Ascending aorta (tissue), 2 donors: ENCODE measurements at places on chromosomes 5 and 9.

DNA sequence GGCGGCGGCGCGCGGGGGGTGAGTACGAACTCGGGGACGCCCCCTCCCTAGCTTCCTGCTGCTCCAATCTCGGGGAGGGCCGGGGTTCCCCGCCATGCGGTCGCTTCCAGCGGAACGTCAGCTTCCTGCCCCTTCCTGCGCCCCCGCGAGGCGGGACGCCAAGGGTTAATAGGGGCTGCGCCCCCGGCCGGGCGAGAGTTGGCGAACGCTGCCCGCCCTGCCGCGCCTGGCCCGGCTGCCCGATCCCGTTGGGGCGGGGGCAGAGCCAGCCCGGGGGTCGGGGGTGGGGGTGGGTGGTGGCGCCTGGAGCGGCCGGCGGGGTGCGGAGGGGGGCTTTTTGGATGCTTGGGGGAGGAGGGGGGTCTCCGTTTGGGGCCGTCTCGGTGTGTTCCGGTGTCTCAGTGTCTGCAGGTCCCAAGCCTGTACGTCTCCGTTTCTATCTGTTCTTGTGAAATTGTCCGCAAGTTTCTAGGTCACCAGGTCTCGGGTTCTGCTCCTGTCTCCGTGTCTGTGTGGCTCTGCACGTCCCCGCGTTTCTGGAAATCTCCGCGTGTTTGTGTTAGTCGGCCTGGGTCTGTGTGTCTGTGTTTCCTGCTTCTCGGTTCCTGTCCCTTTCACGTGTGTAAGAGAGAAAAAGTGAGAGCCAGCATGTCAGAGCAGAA lies 789 bp downstream of the COL27A1 start:
- H3K27me3 ChIP-seq: peaks cover 6% of the 10 kb centered on the region
- H3K27ac ChIP-seq: peak overlapping the region; percentile 91
- DNase-seq: no peak
- H3K4me3 ChIP-seq: peak overlapping the region; percentile 91
- peaks cover 14% of the 10 kb centered on the region for H3K4me1 ChIP-seq

DNA sequence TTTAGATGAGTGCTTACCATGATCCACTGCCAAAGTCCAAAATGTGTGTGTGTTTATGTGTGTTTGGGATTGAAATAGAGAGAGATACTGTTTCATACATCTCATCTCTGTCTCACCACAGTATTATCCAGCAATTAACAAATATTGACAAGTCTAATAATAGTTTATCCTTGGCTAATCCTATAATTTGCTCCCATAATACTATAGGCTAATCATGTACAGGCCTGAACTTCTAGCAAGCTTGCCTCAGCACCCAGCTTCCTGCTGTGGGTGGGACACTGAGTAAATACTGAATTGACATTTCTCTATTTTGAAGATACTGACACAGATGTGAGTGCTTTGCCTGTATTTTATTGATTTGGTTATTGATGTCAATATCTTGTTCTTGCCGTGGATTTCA lies 35.3 kb upstream of the KCNV2 start:
- DNase-seq: no peak
- H3K27ac ChIP-seq: no peak overlapping the region

DNA sequence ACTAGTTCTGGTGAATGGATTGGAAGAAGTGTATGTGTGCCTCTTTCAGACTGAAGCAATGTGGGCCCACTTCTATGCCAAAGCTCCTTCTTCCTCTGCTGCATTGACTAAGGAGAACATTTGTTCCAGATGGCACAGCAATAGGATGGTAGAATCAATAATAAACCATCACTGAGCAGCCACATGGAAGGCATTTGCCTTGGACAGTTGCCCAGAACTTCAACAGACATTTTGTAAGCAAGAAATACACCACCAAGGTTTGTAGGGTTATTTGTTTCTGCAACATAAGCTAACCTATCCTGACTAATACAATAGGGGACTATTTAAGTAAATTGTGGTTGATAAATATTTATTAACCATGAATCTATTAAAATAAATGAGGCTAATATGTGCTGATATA lies 37.7 kb upstream of the CSNK1G3 start:
- no peaks in the 10 kb centered on the region for H3K4me1 ChIP-seq
- no peak for DNase-seq
- no peaks in the 10 kb centered on the region for H3K27me3 ChIP-seq
- H3K4me3 ChIP-seq: no peak overlapping the region
- H3K27ac ChIP-seq: no peak overlapping the region

DNA sequence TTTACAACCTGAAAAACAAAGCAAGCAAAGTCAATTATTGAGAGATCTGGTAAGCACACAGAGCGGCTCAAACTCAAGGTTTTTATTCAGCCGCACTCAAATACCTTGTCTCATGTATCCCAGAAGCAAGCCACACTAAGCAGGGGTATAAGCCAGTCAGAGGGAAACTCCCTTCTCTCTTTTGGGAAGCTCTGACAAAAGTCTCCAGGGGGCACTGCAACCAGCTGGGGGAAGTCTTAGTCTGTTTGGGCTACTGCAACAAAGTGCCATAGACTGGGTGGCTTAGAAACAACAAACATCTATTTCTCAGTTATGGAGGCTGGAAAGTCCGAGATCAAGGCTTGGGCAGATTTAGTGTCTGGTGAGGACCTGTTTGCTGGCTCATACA lies 246.0 kb downstream of the ENC1 start:
- H3K27me3 ChIP-seq: no peaks in the 10 kb centered on the region
- no peak overlapping the region for H3K27ac ChIP-seq
- H3K4me1 ChIP-seq: no peaks in the 10 kb centered on the region
- no peak for DNase-seq
- no peaks in the 10 kb centered on the region for H3K36me3 ChIP-seq
- H3K4me3 ChIP-seq: no peak overlapping the region

DNA sequence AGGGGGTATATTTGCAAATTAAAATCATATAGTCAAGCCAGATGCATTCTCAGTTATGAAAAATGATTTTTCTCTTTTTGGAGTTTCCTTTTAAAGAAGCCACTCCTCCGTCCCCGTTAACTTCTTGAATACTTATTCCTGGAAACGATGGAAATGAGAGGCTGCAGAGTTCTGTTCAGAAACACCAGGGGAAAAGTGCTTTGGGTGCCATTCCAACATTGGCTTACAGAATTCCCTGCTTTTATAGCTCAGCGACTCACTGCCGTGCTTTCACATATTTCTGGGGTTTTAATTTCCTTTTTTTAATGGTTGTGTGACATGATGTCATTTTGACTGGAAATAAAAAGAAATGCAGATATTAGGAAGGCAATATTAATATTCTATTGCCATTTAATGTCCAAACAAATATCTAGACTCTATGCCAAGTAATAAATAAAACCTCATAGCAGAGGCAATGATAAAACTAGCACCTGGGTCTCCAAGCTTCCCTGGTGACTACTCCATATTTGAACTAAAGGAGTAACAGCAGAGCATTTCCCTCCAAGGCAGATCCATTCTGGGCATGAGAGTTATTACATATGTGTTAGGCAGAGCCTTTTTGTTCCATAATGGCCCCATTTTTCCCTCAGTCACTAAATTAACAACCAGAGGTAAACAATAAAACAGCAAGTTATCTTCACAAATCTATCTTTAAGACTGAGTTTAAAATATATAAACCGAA lies 363.4 kb downstream of the EBF1 start:
- peaks cover 20% of the 10 kb centered on the region for H3K4me1 ChIP-seq
- H3K4me3 ChIP-seq: peak overlapping the region; percentile 27
- no peaks in the 10 kb centered on the region for H3K27me3 ChIP-seq

DNA sequence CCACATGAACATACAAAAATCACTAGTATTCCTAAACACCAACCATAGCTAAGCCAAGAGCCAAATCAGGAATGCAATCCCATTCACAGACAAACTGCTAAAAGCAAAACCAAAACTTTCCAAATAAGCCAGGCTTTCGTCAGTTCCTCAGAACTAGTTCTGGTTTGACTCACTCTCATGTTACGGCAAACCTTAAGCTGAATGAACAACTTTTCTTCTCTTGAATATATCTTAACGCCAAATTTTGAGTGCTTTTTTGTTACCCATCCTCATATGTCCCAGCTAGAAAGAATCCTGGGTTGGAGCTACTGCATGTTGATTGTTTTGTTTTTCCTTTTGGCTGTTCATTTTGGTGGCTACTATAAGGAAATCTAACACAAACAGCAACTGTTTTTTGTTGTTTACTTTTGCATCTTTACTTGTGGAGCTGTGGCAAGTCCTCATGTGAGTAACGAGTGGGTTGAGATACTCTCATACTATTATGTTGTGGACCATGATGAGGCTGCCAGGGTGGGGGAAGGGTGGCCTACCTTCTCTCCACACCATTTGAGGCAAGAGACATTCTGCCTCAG lies at the start of gene PDCD1LG2:
Gene PDCD1LG2, plus strand, starts transcription at position 172 of the 572 bp plus-strand sequence. CDS start 12,016 bp downstream, outside the sequence.
- H3K27ac ChIP-seq: peak within 1 kb of the TSS; percentile 76
- H3K4me1 ChIP-seq: peaks cover 4% of the 10 kb centered on the region
- peak within 1 kb of the TSS; percentile 29 for H3K4me3 ChIP-seq

GRCh38 chr5:137392261-137392660 lies 106.9 kb downstream of the SPOCK1 start:
- H3K4me3 ChIP-seq: no peak overlapping the region
- no peak for DNase-seq
- H3K27me3 ChIP-seq: no peaks in the 10 kb centered on the region
- no peak overlapping the region for H3K27ac ChIP-seq
- H3K4me1 ChIP-seq: no peaks in the 10 kb centered on the region

GRCh38 chr9:20396509-20396908 lies 225.8 kb downstream of the MLLT3 start:
- no peaks in the 10 kb centered on the region for H3K36me3 ChIP-seq
- DNase-seq: no peak
- no peak overlapping the region for H3K27ac ChIP-seq

- no peak overlapping the region for H3K27ac ChIP-seq
- H3K4me1 ChIP-seq: no peaks in the 10 kb centered on the region
- no peaks in the 10 kb centered on the region for H3K36me3 ChIP-seq
- H3K27me3 ChIP-seq: no peaks in the 10 kb centered on the region
- DNase-seq: no peak
These were observed 129.4 kb upstream of the GPR151 start for GRCh38 chr5:146645342-146645741.

- no peak within 1 kb of the TSS for H3K27ac ChIP-seq
- peaks cover 5% of the 10 kb centered on the region for H3K4me1 ChIP-seq
- no peaks in the 10 kb centered on the region for H3K36me3 ChIP-seq
- H3K4me3 ChIP-seq: peak within 1 kb of the TSS; percentile 68
- no peak for DNase-seq
These were observed at the start of gene OCLN for GRCh38 chr5:69492391-69492922. Gene OCLN, plus strand, starts transcription at chr5:69492790. Its CDS starts 11,455 bp downstream, at chr5:69504245.

DNA sequence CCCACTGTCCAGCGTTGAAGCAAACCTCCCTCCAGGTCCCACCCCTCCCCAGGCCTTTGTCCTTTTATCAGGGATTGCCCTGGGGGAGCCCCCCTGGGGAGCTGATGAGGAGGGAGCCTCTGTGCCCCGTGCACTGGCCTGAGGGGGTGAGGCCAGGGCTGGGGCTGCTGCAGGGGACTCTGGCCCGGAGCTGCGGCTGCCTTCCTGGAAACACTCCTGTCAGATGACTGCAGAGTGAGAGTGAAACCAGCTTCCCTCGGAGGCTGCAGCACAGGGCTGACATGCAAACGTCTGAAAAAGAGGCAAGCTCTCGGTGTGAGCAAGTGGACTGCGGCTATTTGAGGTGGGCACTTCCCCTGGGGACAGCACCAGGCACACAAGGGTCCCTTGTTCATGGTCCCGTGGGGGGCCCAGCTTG lies 4.6 kb upstream of the TRAF2 start:
- no peaks in the 10 kb centered on the region for H3K4me1 ChIP-seq
- H3K36me3 ChIP-seq: no peaks in the 10 kb centered on the region
- no peak for DNase-seq

DNA sequence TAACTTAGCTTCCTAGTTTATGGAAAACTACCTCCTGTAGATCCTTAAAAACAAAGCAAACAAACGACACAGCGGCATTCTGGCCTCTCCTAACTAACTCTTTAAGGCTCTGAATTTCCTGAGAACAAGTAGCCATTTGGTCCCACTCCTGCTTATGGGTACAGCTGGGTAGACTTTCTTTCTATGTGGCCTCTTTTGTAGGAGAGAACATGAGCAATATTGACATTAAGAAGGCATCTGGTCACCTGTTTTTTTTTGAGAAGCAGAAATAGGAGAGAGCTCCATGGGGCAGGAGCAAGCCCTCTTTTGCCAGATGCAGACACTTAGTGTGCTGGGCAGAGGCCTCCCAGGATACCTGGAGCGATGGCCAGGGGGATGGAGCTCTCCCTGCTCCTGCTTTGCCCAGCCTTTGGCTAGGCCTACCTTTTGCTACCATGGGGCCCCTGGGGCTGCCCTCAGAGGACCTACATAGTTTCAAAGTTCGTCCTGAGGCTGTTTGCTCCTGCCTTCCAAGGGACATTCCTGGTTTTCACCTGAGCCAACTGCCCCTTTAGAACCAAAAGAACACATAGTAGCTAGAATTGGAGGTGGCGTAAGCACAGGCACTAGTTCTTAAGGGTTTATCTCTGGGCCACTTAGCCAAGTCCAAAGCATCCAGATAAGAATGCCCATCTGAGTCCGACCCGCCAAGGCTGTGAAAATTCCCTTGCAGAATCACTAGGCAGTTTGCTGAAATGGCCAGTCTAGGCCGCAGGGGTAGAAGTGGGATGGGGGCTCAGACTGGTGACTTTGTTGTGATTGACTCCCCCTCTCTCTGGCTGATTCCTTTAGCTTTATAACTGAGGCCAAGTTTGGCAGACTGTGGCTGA lies 2.4 kb upstream of the STC2 start:
- H3K36me3 ChIP-seq: no peaks in the 10 kb centered on the region
- H3K4me3 ChIP-seq: no peak overlapping the region
- H3K27me3 ChIP-seq: peaks cover 4% of the 10 kb centered on the region
- no peak for DNase-seq

- peak overlapping the region; percentile 86 for H3K27ac ChIP-seq
- peaks cover 14% of the 10 kb centered on the region for H3K4me1 ChIP-seq
- DNase-seq: no peak
- H3K36me3 ChIP-seq: peaks cover 51% of the 10 kb centered on the region
These were observed 38.2 kb upstream of the UBAP2 start for GRCh38 chr9:34086864-34087263.

DNA sequence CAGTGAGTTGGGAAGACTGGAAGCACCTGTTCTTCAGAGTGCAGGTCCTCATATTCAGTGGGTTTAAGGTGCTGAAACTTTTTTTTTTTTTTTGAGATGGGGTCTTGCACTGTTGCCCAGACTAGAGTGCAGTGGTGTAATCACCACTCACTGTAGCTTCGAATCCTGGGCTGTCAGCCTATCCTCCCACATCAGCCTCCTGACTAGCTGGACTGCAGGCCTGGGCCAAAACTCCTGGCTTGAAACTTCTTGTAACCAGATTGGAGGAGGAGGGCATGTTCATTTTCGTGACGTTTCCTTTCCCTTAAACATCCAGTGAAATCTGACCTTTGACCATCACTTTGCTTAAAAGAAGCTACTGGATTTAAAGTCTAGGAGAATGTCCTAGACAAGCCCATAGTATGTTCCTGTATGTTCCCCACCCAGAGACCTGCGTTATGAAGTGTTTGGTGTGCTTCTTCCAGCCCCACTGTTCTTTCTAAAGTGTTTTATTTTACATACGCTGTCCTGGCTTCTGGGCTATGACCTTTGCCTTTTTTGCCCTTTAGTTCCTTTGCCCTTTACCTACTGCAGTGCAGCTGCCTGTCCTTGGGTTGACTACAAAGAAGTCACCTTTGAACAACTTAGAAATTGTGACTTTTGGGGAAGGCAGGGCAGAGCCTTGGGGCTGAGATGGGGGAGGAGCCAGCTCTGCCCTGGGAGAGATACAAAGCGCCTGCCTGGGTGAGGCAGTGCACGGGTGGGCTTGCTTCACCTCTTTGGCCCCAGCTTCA lies 18.4 kb downstream of the TENT4A start:
- H3K27me3 ChIP-seq: no peaks in the 10 kb centered on the region
- H3K4me1 ChIP-seq: peaks cover 52% of the 10 kb centered on the region
- no peak for DNase-seq
